ENCODE measurements at places on chromosomes 2 and 18.

GRCh38 chr18:24869285-24869684 lies 408.8 kb downstream of the HRH4 start:
- no peak for DNase-seq

- DNase-seq: no peak
Observed at GRCh38 chr2:34949316-34949715, 1350.2 kb upstream of the FAM98A start.

DNA sequence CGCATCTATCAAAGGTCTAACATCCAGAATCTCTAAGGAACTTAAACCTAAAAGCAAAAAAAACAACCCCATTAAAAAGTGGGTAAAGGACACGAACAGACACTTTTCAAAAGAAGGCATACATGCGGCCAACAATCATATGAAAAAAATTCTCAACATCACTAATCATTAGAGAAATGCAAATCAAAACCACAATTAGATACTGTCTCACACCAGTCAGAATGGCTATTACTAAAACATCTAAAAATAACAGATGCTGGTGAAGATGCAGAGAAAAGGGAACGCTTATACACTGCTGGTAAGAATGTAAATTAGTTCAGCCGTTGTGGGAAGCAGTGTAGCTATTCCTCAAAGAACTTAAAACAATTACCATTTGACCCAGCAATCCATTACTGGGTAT lies 38.0 kb downstream of the PPP3R1 start:
- DNase-seq: no peak

DNA sequence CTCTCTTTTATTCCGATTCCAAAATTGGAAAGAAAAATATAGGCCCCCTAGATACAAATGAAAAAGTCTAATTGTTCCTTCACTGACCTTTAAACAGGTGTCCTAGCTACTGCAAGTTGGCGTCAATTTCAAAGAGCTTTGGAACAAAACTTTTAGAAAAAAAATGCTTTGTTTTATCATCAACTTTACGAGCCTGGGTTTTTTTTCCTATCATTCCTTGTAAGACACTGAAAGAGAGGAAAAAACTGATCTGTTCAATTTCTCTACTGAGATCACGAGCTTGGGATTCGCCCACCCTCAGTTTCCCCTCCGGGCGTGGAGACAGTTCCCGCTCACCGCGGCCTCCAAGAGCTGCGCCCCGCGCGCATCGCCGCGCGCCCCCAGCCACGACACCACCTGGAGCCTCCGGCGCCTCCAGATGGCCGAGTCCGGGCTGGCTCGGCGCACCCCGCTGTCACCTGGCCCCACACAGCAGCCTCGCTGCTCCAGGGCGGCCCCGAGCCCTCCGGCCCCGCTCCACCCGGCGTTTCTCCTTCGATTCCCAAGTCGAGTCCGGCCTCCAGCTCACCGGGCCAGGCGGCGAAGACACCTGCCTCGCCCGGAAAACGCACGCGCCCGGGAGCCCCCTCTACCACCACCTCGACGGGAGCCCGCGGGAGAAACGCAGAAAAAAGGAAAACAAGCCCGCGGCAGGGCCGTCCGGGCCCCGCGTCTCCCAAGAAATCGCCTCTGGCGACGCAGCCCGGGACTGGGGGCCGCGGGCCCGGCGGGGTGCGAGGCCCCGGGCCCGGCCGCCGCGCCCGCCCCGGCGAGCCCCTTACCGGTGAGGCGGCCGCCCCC lies 656 bp downstream of the TBC1D8 start:
- DNase-seq: no peak

GRCh38 chr2:36556842-36557241 lies 41.1 kb downstream of the FEZ2 start:
- no peak for DNase-seq

DNA sequence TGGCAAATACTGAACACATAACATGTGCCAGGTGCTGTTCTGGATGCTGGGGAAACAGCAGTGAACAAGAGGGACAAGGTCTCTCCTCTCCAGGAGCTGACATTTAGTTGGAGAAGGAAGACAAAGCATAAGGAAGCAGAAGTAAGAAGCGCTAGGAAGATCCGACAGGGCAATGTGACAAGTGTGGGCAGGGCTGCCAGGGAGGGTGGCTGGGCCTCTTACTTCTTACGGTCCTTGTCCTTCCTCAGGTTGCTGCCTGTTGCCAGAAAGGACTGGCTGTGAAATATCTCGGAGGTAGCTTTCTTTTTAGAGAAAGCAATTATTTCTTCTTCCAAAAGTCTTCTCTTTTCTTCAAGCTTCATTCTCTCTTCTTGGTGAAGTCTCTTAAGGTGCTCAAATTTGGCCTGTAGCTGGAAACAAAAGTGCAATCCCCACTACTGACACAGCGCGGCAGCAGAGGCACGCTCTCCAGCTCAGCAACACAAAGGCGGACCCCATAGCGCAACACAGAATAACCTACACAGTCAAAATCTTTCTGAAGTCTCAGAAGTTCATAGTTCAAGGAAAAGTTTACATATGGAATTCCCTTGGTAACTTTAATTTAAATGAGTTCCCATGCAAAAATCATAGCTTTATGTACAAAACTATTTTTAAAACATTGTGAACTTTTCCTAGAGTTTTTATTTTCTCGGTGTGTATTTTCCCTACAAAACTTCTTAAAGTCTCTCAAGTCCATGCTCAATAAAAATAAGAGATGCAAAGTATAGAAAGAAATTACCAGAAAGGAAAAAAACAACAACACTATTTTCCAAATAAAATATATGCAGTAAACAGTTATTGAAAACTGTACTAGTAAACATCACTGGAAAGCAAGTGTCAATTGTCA lies 67.7 kb downstream of the SEPTIN10 start:
- peak; percentile 71 for DNase-seq

DNA sequence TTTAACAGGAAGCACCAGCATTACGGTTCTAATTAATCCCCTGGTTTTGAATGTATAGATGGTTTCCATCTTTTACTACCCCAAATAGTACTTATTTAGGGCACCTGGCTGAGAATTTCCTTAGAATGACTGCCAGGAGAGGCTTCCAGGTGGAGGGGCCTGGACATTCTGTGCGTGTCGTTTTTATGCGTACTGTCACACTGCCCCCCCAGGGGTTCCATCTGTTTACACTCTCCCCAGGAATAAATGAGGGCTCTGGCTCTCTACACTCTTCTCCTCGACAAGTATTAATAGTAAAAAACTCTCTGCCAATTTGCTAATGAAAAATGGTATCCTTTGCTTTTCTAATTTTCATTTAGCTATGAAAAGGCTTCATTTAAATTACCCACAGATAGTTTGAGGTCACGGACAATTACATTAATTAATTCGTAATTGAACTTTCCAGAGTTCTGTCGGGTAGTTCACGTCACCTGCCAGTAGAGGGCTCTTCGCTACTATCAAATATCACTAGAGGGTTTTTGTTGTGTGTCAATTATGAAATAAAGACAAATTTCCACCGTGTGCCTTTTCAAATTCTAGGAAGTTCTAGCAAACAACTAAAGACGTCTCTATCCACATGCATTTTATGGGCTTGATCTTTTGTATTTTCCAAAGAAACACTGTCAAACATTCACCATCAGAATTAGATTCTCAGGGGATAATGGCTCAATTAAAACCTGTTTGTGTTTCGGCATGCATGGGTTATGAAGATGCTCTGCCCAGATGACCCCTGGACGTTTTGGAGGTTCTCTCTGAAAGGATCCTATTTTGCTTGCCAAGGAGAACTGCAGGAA lies 88.8 kb upstream of the ASB18 start:
- DNase-seq: peak; percentile 47

- no peak for DNase-seq
Observed at GRCh38 chr2:75595541-75596395, 35.0 kb upstream of the EVA1A start.

- peak; percentile 93 for DNase-seq
Observed at GRCh38 chr2:64213532-64214275, 69.5 kb upstream of the PELI1 start.

DNA sequence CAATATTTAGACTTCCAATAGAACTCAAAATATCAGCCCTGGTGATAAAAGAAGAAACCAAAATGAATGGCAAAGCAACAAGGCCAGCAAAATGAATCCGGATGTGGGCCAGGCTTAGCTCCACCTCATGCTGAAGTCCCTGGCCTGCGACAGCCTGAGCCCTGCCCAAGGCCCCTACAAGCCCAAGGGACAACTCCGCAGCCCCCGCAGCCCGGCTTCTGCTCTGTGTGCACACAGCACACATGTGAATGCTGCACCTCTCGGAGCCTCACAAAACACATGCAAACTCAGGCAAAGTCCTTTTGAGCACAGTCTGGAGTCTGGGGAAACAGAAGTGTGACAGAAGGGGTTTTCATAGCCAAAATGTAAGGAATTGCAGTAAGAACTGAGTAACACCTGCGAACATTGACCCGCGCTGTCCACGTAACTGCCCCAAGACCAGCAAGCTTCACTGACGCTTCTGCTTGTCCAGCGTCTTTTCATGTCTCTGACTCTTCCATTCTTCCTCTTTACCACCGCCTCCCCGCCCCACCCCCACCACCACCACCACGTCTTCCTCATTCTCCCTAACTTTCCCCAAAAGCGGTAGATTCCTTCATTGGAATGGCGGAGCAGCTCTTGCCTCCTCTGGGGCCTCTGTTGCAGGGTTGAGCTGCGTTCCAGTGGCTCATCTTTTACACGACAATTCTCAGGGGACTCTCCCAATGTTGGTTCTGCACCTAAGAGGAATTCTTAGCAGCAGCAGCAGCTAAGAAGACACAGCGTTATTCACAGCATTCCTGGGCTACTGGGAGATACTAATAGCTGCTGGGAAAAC lies 136.4 kb upstream of the COPS8 start:
- DNase-seq: peak; percentile 26

- DNase-seq: no peak
Observed at GRCh38 chr18:57207124-57207916, 60.4 kb downstream of the BOD1L2 start.

DNA sequence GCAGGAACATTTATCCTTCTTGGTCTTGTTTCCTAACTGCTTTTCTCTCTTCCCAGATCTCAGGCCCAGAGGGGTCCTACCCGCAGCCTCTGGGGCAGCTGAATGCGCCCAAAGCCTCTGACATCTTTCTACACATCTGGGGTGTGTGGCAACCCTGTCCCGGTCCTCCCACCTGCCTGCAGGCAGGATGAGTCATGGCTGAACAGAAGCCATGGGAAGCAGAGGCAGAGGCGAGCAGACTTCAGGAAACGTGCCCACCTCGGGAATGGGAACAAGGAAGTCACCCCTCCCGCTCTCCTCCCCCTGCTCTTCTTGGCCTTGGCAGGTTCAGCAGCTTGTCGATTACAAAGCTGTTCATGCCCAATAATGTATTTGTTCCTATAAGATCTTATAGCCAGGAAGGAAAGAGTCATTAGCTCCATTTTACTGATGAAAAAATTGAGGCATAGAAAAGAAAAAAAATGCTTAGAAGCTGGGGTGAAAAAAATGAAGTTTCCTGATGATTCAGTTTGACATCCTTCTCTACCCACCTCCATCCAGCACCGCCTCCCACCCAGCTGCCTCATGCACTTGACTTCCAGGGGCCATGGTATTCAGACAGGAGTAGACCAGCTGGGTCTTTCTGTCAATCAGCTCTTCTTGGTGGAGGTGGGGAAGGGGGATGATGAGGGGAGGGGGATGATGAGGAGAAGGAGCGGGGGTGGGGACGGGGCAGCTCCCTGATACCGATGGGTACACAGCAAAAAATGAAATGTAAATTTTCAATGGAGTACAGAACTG lies 10.4 kb upstream of the KCNF1 start:
- DNase-seq: peak; percentile 51

DNA sequence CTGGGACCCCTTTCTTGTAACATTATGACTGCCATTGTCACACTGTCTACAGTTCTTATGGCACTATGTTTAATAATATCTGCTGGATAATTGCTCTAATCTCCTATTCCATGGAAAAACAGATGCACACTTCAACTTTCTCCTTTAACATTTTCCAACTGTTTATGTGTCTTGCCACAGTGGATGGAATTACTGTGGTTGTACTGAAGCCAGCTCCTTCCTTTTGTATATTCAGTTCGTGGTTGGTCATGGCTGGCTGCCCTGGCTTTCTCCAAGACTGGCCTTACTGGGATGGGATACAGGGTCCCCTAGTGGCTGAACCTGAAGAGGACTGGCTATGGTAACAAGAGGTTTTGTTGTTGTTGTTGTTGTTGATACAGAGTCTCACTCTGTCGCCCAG lies 113.9 kb downstream of the SS18 start:
- no peak for DNase-seq

- DNase-seq: no peak
Observed at GRCh38 chr2:48883661-48884060, 128.1 kb upstream of the LHCGR start.

- no peak for DNase-seq
Observed at GRCh38 chr2:147531269-147531668, 313.6 kb upstream of the ACVR2A start.

- no peak for DNase-seq
Observed at GRCh38 chr2:4976407-4976806, 715.8 kb upstream of the SOX11 start.

GRCh38 chr18:4231260-4231659 lies 223.8 kb downstream of the DLGAP1 start:
- no peak for DNase-seq

DNA sequence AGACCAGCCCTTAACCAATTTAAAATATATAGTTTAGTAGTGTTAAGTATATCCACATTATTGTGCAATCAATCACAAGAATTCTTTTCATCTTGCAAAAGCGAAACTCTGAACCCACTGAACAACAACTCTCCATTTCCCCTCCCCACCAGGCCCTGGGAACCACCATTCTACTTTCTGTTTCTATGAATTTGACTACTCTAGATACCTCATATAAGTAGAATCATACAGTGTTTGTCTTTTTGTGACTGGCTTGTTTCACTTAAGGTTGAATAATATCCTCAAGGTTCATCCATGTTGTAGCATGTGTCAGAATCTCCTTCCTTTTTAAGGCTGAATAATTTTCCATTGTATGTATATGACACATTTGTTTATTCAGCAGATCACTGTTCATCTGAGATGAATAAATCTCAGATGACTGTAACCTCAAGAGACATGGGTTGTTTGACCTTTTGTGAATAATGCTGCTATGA lies 8.1 kb upstream of the SOS1 start:
- DNase-seq: peak; percentile 86

DNA sequence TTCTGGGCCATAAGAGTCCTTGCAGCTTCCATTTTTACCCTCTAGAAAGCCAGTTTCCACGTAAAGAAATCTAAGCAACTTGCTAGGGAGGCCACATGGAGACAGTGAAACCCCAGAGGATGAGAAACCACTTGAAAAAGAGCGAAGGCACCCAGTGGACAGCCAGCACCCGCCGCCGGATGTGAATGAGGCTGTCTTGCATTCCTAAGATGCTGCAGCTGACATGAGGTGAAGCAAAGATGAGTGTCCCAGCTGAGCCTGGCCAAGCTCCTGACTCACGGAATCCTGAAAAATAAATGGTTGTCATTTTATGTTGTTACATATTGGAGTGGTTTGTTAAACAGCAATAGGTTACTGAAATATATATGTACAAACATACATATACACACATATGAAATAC lies 65.9 kb upstream of the STPG4 start:
- no peak for DNase-seq

GRCh38 chr2:230798769-230799399 lies 65.9 kb upstream of the ITM2C start:
- peak; percentile 66 for DNase-seq

DNA sequence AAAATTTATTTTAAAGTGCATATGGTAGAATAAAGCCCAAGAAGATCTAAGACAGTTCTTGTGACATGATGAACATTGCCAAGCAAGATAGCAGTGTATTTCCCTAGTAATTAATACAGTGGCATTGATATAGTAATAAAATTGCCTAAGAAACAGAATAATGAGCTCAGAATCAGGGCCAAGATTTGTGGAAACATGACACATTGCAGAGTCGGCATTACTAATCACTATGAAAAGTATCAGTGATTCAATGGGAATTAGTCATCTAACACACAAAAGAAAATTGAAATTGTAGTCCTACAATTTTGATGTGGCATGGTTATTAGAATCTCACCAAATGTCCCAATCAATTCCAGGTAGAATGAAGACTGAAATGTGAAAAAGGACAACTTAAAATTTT lies 243.0 kb upstream of the CYRIA start:
- peak; percentile 51 for DNase-seq
